ENCODE measurements at places on chromosomes 5 and 9. TPM values are rescaled to one million over a fixed set of nuclear protein-coding genes. Genes with fewer than 3 reads are reported as not detected.

The AGGF1 gene
- 15.5 TPM for total RNA-seq

The FRMD3 gene
- total RNA-seq: 2.2 TPM

The CKMT2 gene
- total RNA-seq: 0.16 TPM

The RUFY1 gene
- total RNA-seq: 74.1 TPM

The SPAAR gene
- total RNA-seq: 5.8 TPM

The FBP2 gene
- total RNA-seq: not detected

The MAML1 gene
- total RNA-seq: 10.2 TPM

The ACSL6 gene
- 0.57 TPM for total RNA-seq

The HSD17B3 gene
- 0.13 TPM for total RNA-seq
